Jurkat, Clone E6-1 (cell line): ENCODE measurements at places on chromosomes 16 and 17.

GRCh38 chr16:56470232-56470631 lies 18.9 kb downstream of the OGFOD1 start:
- no peak for DNase-seq

DNA sequence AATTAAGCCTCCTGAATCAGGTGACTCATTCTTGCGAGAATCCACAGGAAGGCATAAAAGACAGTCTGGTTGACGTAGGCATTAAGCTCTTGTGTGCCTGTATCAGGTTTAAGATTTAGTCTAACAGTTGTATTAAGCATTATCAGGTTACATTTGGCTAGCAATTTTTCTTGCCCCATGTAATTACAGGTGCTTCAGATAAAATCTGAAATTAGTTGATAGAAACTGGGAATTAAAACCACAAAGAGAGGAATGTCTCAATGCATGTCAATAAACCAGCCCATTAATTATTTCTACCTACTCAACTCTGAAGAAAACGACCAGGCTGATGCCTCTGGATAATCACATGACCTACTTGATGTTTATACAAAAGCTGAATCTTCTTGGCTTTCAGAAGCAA lies 217.2 kb downstream of the CA10 start:
- no peak for DNase-seq

- no peak for DNase-seq
Observed at GRCh38 chr16:46976550-46976949, 3.1 kb upstream of the DNAJA2 start.

DNA sequence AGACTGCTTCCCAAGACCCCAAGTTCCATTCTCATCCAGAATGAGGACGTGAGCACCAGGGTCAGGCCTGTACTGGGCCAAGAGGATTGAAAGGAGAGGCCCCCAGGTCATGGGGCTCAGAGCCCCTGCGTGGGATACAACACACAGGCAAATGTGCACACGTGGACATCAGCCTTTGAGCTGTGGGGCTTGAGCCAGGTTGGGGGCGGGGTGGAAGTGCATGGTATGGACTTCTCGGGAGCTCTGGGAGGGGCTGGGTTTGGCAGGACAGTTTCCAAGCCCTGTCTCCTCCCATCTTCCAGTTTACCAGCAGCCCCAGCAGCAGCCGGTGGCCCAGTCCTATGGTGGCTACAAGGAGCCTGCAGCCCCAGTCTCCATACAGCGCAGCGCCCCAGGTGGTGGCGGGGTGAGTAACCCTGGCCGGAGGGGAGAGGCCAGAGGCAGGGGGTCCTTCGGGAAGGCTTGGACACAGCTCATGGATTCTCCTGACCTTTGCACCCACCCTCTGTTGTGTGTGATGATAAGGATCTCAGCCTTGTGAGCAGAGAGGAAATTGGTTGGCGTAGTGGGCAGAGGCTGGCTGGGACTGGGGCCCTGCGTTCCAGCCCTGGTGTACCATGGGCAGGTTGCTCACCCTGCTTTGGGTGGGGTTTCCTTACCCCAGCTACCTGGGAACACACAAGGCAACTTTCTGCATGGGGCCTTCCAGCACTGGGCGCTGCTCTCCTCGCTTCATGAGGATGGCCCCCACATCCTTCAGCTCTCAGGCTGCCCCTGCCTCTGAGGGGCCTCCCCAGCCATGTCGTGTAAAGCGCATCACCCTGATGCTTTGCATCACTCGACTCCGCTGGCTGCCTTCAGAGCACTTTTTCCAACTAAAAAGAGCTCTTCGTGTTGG lies 10.4 kb upstream of the LASP1NB start:
- DNase-seq, result no peak

GRCh38 chr17:29004081-29004692 lies 1.6 kb downstream of the SEZ6 start:
- no peak for DNase-seq

- no peak for DNase-seq
Observed at GRCh38 chr16:35749253-35750141, 2290.1 kb downstream of the TP53TG3F start.

GRCh38 chr17:41492771-41493170 lies 3.1 kb upstream of the KRT36 start:
- no peak for DNase-seq

GRCh38 chr17:42182927-42183734 lies 2.1 kb downstream of the HCRT start:
- no peak for DNase-seq
